IMR-90 (cell line): ENCODE measurements at places on chromosomes 3 and 15. TPM values are rescaled to one million over a fixed set of nuclear protein-coding genes. Genes with fewer than 3 reads are reported as not detected.

DNA sequence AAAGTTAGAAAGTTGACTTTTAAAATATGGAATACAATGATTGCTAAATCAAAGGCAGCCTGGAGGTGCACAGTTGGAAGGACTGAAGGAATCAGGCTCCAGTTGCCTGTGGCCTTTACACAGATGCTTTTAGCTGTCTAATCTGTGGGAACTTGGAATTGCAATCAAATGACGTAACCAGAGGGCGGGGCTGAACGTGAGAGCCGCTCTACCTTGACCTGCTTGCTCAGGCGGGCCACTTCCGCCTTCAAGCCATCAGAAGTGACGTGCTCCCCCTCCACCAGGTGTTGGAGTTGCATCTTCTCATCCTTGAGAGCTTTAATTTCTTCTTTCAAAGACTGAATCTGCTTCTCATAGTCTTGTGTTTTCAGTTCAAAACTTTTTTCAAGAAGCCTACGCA lies 37.7 kb upstream of the GNB5 start:
- H3K27me3 ChIP-seq = peaks cover 8% of the 10 kb centered on the region
- peaks cover 5% of the 10 kb centered on the region for H3K4me1 ChIP-seq
- DNase-seq = no peak
- no peak overlapping the region for H3K4me3 ChIP-seq
- no peak overlapping the region for H3K27ac ChIP-seq
- no peaks in the 10 kb centered on the region for H3K36me3 ChIP-seq

DNA sequence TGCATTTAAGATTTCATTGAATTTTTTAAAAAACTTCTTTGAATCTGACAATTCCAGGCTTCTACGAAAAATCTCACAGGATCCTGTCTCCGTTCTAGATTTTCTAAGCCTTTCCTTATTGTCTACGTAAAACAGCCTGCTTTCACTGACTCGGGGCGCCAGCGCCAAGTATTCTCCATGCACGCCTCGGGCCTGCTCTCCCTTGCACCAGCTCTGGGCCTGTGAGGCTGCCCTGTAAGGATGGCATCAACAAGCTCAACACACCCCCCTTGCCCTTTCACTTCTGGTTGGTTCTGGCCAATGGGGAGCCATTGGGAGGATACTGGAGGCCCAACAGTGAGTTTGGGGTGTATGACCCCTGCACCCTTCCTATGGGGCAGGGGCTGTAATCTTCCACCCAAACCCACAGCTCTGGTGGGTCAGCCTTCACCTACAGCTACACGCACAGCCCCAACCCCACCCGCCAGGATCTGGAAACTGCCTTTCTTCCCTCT lies 47.8 kb downstream of the SLC41A3 start:
- H3K4me1 ChIP-seq = no peaks in the 10 kb centered on the region
- no peak for DNase-seq
- no peak overlapping the region for H3K4me3 ChIP-seq
- H3K27me3 ChIP-seq = no peaks in the 10 kb centered on the region
- no peaks in the 10 kb centered on the region for H3K36me3 ChIP-seq

DNA sequence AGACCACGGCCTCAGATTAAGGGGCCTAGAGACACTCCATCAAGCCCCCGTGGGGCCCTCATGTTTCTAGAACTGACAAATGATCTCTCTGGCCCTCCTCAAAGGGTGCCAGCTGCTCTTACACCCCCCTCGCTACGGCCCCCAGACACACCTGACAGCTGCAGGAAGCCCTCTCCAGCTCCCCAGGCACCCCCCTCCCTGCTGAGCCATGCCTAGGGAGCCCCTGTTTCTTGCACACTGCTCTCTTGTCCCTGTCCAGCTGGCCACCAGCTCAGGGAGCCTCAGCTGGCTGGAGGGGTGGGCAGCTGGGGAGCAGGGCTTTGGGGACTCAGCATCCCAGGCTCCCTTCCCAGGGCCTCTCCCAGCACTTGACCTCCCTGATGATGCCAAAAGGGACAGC lies 14.8 kb downstream of the TNK2 start:
- H3K36me3 ChIP-seq = no peaks in the 10 kb centered on the region
- no peak overlapping the region for H3K4me3 ChIP-seq
- H3K4me1 ChIP-seq = peaks cover 31% of the 10 kb centered on the region
- DNase-seq = no peak
- H3K27me3 ChIP-seq = no peaks in the 10 kb centered on the region

DNA sequence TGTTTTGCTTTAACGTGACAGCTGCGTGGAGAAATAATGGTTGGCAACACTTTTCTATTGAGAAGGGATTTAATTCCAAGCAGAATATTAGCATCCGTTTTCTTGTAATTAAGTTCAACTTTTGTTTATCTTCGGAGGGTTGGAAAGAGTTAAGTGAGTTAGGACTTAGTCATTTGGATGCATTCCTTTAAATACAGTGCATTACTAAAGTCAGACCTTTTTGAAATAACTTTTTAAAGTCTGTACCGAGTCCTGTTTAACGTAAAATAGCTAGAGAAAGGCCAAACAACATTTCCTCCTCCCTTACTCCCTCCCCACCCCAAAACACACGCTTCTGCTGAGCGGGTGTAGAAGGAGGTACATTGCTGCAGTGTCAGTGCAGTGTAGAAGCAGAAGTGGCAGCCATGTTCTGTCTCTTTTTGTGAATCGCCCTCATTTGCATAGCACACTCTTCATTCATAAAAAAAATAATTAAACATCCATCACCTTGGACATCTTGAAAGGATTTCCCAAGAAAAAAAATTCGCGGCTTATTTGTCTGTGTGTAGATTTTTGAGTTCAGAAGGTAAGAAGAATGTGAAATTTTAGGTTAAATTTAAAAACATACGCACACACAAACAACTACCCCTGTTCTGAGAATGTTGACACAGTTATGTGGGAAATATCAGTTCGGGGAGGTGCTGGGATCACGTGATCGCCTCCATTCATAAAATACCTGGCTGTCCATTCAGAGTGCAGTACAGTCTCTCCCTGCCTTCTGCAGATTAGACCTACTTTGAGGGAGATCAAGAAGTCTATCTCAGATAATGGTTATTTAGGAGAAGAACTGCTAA lies 1.6 kb downstream of the SPRED1 start:
- H3K4me3 ChIP-seq = peak overlapping the region; percentile 95
- peak; percentile 68 for DNase-seq
- H3K4me1 ChIP-seq = peaks cover 10% of the 10 kb centered on the region
- H3K27me3 ChIP-seq = no peaks in the 10 kb centered on the region

DNA sequence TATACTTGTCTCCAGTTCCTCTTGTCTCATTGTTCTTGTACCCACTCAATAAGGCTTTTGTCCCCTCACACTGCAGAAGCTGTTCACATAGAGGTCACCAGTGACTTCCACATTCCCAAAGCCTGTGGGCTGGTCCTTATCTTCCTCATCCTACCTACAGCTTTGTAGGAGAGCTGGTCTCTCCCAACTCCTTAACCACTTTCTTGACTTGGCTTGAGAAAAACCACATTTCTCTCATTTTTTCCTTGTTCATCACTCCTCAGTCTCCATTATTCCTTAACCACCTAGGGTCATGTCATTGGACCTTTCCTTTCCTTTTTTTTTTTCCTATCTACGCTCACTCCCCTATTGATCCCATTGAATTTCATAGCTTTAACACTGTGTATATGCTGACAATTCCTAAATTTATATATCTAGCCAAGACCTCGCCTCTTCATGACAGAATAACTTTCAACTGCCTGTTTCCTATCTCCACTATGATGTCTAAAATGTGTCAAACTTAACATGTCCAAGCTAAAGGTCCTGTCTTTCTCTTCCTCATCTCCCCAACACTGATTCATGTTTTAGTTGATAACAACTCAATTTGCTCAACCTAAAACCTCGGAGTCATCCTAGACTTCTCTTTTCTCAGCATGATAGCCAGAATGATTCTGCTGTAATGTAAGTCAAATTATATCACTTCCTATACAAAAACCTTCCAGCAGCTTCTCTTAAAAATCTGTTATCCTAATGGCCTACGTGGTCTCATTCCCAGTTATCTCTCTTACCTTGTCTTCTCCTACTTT lies 49.5 kb downstream of the CEP63 start:
- no peak overlapping the region for H3K27ac ChIP-seq
- H3K36me3 ChIP-seq = peaks cover 7% of the 10 kb centered on the region
- no peaks in the 10 kb centered on the region for H3K4me1 ChIP-seq

DNA sequence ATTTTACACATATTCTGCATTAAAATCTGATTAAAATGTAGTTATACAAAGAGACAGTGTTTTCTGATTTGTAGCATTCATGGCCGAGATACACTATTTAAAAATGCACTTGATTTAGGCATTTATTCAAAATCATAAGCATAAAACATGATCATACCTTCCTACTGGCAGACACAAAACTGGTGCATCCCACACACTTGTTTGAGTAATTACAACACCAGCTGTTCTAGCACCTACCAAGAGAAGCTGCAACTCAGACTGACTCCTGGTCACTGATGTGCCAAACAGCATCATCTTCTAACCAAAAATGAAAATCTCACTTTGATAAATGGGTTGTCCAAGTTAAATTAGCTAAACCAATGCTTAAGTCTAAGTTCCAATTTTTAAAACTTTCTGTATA lies 262.7 kb upstream of the NSMCE3 start:
- no peaks in the 10 kb centered on the region for H3K36me3 ChIP-seq
- no peak overlapping the region for H3K27ac ChIP-seq
- no peak overlapping the region for H3K4me3 ChIP-seq
- DNase-seq = no peak

DNA sequence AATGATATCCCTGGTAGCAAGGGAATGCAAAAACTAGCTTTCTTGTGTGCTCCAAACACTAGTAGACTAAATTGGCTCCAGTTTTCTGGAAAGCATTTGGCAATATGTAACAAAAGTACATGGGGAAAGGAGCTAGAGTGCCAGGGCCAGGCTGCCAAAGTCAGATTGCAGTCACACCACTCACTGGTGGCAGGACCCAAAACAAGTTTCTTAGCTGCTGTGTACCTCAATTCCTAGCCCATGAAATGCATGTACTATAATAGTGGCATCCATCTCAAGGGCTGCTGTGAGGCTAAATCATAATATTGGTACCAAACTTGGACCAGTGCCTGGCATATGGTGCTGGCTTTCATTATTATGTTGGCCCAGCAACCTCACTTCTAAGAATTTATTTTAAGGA lies 49.3 kb downstream of the CLDN18 start:
- H3K27ac ChIP-seq = no peak overlapping the region
- DNase-seq = no peak
- peaks cover 23% of the 10 kb centered on the region for H3K36me3 ChIP-seq
- H3K4me3 ChIP-seq = no peak overlapping the region
- H3K27me3 ChIP-seq = no peaks in the 10 kb centered on the region
- peaks cover 18% of the 10 kb centered on the region for H3K4me1 ChIP-seq

GRCh38 chr3:66662894-66663293 lies 162.1 kb upstream of the LRIG1 start:
- no peak overlapping the region for H3K4me3 ChIP-seq
- H3K36me3 ChIP-seq = no peaks in the 10 kb centered on the region
- H3K27me3 ChIP-seq = no peaks in the 10 kb centered on the region
- DNase-seq = no peak
- no peaks in the 10 kb centered on the region for H3K4me1 ChIP-seq
- no peak overlapping the region for H3K27ac ChIP-seq

- DNase-seq = no peak
- no peak overlapping the region for H3K4me3 ChIP-seq
- no peaks in the 10 kb centered on the region for H3K36me3 ChIP-seq
- peaks cover 14% of the 10 kb centered on the region for H3K4me1 ChIP-seq
- no peaks in the 10 kb centered on the region for H3K27me3 ChIP-seq
Measured at GRCh38 chr3:71207632-71208031, 375.9 kb downstream of the FOXP1 start.

DNA sequence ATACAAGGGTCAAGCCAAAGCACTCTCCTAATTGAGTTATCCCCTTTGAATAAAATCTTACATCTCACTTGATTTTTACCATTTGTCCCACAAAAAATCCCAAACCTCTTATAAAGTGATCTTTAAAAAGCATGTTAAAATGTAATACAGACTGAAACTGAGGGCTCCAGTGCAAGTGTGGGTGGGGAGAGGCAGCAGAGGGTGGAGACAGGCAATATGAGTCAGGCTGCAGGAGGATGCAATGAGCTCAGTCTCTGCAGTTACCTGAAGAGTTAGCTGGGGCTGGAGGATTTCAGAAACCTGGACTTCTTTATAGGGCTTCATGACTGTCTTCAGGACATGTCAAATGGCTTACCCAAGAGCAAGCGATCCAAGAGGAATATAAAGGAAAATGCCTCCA lies 14.2 kb upstream of the COLQ start:
- H3K27ac ChIP-seq = no peak overlapping the region
- no peak overlapping the region for H3K4me3 ChIP-seq
- no peaks in the 10 kb centered on the region for H3K4me1 ChIP-seq
- peak; percentile 15 for DNase-seq
- H3K27me3 ChIP-seq = no peaks in the 10 kb centered on the region
- H3K36me3 ChIP-seq = no peaks in the 10 kb centered on the region

DNA sequence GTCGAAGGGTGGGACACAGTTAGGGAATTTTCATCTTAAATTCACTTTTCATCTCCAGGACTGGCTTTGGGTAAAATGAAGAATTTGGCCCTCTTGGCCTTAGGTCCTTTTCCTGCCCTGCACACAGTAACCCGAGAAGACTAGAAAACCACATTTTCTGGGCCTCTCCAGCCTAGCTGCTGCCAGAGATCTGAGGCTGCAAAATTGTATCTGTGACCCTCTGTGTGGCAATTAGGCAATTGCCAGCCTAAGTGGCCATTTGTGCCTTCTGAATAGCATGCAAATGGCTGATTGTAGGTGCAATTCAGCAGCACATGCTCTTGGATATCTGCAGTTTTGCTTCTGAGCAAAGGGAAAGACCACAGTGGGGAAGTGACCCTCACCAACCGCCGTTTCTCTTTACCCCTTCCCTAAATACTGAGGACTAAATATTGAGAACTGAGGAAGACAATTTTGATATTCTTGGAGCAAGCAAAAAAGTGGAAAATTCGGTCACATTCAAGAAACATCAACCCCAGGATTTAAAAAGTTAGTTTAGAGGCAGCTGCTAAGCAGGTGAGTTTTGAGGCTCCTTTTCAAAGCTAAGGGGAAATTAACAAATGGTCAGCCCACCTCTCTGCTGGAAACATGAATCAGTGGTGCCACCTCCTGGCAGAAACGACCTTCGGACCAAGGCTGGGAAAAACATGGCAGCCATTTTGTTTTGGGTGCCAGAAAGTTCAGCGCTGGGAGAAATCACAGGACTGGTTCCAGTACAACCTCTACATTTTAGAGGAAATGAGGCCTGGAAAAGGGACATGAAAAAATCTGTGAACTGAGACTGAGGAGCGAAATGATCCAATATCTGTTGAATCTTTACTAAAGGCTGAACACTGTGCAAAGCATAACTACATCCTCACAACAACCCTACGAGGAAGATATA lies 56.6 kb upstream of the PRTG start:
- peaks cover 2% of the 10 kb centered on the region; the same call in 1 of the 2 replicates for H3K4me1 ChIP-seq
- peaks cover 5% of the 10 kb centered on the region for H3K27me3 ChIP-seq
- H3K27ac ChIP-seq = no peak overlapping the region

LYSMD2 gene
- polyA plus RNA-seq = 5.6 and 6.0 TPM in 2 replicates

RLBP1 gene
- not detected in 2 replicates for polyA plus RNA-seq

C3orf49 gene
- not detected in 2 replicates for polyA plus RNA-seq

C3orf22 gene
- not detected in 2 replicates for polyA plus RNA-seq
